ENCODE measurements at places on chromosomes 13 and 19.
A peak's percentile ranks its signal among the peaks of the same experiment; 100 is the strongest.

DNA sequence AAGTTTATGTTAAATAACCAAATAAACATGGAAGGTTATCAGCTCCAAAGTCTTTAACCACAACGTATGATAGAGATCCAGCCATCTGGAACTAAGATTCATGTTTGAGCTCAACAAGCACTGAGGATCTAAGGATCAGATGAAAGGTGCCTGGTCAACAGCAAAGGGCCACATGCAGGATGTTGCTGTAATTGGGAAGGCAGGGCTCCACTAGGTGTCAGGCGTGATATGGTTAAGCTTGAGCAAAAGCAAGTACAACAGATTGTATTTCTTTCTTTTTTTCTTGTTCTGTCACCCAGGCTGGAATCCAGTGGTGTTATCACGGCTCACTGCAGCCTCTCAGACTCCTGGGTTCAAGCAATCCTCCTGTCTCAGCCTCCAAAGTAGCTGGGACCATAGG lies 12.0 kb downstream of the EBPL start:
- DNase-seq, result no peak

DNA sequence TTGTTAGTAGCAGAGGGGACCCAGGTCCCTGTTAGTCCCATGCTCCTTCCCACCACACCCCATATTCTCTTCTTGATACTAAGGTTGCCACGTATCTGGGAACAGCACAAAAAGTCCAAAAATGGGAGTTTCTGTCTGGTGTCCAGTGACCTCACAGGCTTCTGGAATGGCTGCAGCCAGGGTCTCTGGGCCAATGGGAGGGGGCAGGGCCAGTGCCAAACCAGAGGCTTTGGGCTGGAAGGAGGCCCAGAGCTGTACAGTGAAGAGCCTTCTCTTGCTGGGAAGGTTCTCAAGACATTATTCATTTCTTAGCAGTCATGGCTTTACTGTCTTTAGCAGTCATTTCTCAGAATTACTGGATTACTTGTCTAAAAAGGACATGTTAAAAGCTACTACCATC lies 119.2 kb downstream of the FRY start:
- DNase-seq, result no peak

- peak; percentile 32 for DNase-seq
Observed at GRCh38 chr19:45331411-45331810, 8.7 kb upstream of the CKM start.

DNA sequence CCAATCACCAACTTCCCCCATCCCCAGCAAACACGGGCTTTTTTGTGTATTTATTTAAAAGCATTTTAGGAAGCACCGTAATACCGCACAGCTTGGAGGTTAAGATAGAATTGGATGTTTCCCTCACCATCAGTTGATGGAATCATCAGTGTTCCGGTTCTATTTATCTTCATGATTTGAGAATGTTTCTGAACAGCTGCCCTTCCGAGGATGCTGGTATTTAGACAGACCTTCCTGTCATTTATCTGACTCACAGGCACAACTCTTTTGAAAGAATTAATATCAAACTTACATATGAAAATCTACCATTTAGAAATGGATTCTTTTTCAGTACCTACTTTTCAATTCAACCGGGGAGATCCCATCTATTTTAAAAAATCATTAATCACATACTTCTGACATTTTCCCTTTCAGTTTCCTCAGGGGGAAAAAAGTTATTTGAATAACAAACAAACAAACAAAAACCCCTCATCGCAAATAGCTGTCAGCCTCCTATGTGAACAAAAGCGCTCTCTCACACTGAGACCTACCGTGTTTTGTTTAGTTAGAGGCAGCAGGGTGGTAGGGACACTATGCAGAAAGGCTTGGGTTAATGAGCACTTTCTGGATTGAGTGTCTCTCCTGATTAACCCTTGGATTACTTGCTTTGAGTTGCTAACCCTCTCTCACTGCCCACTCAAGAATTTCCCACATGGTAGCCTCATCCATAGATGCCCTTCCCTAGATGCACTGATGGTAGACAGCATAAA lies 189.3 kb downstream of the TM9SF2 start:
- no peak for DNase-seq

DNA sequence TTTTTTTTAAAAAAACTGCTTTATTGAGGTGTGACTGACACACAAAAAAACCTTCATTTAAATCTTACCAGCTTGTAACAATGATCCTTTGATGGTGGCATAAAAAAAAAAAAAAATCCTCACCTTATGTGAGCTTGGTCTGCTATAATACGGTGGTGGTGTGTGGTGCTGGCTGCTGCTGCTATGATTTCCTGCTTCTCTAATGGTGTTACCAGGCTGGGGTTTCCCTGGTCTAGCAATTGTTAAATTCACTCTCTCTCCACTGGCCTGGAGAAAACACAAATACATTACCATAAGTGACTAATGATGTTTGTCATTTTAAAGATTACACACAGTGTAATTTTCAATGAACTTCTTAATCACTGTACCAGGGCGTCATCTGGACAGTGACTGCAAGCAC lies 60.6 kb downstream of the LNX2 start:
- peak; percentile 78 for DNase-seq

All from NCI-H82 (cell line).